ENCODE measurements at places on chromosomes 12 and 14. TPM values are rescaled to one million over a fixed set of nuclear protein-coding genes. Genes with fewer than 3 reads are reported as not detected.

Gene PIWIL1
- not detected for total RNA-seq

Gene TPPP2
- total RNA-seq: not detected

Gene TMEM229B
- total RNA-seq: 0.69 TPM

Gene PPP1R36
- 0.55 TPM for total RNA-seq

Gene FAM90A1
- 0.39 TPM for total RNA-seq

Gene LRRC10
- total RNA-seq: not detected

Gene ARHGEF25
- 11.9 TPM for total RNA-seq

Gene ESRRB
- total RNA-seq: 1.4 TPM

Gene CLEC4A
- not detected for total RNA-seq

- no peak for DNase-seq
Observed at GRCh38 chr14:76615331-76615730, 145.9 kb upstream of the VASH1 start.

DNA sequence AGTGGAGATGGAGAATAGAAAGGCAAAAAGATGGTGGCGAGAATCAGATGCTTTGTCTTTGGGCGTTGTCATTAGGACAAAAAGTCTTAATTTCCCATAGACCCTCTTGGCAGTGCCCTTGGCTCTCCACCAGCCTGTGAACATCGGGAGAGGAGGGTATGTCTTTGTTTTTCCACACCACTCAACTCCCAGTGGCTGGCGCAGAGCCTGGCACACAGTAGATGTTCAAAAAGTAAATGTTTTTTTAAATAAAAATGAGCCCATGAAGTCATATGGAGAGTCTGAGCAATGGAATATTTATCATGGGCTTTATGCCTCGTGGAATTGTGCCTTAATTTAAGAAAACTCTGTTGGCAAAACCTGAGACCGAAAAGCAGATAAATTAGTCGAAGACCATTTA is 90.4 kb downstream of the SRGAP1 start:
- DNase-seq: no peak

- DNase-seq: peak; percentile 86
Observed at GRCh38 chr12:42325653-42326474, at the start of the genes PPHLN1 and ZCRB1. Gene PPHLN1, plus strand, starts transcription at chr12:42326167. Its CDS starts 9,736 bp downstream, at chr12:42335903. Gene ZCRB1, minus strand, starts transcription at chr12:42326094. Its CDS starts 1,992 bp downstream, at chr12:42324102.

DNA sequence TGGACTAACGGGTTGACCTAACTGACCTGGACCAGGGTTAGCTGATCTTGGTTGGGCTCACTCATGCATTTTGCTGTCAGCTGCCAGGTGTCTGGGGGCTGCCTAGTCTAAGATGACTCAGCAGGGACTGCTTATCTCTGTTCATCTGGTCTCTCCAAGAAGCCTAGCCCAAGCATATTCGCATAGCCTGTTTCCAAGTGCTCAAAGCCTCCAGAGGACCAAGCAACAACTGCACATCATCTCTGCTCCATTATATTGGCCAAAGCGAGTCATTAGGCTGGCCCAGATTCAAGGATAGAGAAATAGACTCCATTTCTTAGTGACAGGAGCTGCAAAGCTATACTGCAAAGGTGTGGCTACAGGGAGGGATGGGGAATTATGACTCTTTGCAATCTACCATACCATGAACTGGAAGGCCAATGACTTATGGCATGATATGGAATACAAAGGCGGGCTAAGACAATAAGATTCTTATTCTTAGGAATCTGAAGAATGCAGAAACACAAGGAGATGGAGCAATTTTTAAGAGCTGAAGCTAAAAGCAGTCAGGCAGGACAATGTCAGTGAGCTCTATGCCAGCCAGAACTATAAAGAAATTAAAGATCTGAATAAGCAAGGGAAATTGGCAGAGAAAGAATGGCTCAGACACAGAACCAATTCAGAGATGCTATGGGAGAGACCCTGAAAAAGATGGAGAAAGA is 194.6 kb upstream of the FSCB start:
- no peak for DNase-seq

DNA sequence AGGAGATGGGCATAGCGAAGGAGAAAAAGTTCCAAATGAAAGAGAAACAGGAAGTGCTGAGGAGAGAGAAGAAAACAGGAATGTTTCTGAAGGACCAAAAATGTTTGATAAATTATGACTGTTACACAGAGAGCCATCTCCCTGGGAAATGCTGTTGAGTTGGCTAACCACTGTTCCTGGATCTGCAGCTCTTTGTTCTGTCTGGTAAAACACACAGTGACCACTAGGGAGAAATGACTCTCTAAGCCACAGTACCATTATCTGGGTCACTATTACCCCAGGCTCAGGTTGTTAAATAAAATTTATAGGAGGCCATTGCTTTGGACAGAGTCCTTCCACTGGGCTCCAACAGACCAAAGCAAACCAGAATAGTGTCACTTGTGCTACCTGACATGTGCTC is 219.3 kb downstream of the CRADD start:
- DNase-seq: no peak

DNA sequence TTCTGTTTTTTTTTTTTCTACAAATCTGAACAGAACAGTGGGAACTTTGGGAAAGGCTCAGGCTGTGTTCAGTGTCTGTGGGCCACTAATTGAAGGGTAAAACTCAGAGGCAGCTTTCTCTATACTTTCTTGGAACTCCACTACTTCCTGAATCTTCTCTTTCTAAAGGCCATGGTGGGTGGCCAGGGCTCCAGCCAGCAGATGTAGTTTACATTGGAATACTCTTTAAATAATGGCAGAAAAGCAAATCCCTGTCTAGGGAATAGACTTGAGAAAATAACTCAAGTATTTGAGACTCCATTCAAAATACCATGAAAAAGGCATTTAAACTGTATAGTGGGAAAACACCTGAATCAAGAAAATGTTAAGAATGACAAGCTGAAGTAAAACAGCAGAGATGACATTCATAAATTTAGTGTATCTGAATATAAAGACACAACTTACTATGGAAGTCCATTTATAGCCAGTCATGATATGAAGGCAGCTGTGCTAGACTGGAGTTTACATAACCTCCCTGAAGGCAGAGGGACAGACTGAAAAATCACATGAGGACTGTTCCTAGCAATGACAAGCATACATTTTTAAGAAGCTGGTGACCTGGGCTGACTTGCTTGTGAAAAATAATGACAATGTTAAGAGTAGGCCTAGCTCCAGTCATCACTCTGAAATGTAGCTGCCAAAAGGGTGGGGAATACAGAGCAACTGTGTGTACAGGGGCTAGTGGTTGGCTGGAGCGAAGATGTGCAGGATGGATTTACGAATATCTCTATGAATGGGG is 168.6 kb downstream of the STXBP6 start:
- no peak for DNase-seq

- no peak for DNase-seq
Observed at GRCh38 chr14:95993768-95994592, 45.2 kb upstream of the C14orf132 start.

DNA sequence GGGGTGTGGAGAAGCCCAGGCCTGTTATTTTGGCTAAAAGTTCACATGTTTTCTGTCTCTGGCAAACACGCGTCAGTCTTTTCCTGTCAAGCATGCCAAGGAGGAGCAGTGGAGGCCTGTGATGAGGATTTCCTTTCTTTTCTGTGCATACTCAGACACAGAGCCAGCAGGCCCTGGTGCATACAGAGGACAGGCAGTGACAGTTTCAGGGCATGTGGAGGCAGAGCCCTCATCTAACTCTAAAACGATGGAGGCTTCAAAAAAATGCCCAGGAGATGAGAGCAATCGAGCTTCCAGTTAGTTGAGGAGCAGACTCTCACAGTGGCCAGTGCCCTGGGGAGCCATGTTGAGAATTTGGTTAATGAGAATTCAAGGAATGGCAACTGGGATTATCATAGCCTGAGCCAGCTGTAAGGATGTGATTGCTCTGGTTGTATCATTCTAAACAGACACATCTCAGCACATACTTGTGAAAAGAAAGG is 66.5 kb downstream of the TRAFD1 start:
- no peak for DNase-seq

All from WTC11 (cell line).